Stimulated activated naive CD4-positive, alpha-beta T cell treated with Interleukin-2 at 50 U/mL for 16 hours (primary cell): ENCODE measurements at places on chromosomes 11 and 22.

DNA sequence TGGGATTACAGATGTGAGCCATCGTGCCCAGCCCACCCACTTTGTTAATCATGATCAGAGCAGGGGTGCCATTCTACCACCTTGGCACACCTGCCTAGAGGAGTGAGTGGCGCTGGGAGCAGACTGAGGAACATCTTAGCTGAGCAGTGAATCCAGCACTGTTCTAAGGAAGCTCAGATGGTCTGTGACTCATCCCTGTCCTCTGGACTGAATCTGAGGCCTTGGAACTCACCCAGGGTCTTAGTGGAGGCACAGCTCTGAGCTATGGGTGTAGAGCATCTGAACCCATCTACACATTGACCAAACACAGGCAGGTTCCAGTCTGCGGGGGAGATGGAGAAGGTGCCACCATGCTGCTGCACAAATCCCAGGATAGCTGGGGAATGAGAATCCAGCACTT is 14.9 kb downstream of the PGAP2 start:
- no peak for DNase-seq

GRCh38 chr22:24146194-24146616 is 35.1 kb upstream of the SUSD2 start:
- no peak for DNase-seq

DNA sequence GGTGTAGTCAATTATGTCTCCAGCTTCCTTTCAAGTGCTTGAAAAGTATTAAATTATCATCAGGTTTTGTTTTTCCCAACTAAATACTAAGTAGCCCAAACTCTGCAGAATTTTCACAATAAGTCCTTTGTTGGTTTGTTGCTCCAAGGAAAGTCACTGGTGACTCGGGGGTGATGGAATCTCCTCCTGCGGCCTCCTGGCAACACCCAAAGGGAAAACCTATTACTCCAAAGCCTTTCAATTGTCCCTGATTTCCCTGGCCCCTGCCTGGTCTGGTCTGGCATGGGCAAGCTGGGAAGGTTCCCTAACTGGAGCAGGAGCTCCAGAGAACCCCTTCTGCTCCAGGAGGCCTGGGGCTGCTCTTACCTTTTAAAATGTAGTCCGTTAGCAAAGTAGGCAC is 47.9 kb downstream of the FEZ1 start:
- DNase-seq: no peak

DNA sequence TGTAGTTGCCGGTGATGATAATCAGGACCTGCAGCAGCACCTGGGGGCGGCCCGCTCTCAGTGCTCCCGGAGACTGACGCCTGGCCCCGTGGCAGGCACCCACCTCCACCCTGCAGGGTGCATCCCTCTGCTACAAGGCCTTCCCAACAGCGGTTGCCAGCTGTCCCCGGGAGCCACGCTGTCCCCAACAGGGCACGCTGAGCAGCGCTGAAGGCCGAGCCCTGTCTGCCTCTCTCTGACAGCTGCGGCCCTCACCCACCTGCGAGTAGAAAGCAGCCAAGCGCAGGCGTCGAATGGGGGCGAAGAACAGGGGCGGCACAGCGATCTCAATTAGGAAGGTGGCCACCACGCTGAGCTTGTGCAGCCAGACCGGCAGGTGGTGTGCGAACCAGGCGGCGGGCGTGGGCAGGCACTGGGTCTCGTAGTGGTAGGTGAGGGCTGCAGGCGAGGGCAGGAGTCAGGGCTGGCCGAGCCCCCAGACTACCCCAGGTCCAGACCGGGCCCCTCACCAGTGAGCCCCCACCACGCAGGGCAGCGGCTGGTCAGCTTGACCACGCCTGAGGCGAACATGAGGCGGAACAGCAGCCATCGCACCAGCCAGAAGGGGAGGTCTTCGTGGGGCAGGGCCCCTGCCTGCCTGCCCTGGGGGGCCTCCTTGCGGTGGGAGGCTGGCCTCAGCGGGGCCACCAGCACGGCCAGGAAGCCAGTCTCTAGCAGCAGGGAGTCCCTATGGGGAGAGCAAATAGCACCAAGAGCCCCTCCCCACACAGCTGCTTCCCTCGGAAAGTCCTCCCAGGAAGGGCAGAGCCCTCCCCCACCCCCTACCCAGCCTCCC is 1.5 kb downstream of the LMF2 start:
- no peak for DNase-seq

DNA sequence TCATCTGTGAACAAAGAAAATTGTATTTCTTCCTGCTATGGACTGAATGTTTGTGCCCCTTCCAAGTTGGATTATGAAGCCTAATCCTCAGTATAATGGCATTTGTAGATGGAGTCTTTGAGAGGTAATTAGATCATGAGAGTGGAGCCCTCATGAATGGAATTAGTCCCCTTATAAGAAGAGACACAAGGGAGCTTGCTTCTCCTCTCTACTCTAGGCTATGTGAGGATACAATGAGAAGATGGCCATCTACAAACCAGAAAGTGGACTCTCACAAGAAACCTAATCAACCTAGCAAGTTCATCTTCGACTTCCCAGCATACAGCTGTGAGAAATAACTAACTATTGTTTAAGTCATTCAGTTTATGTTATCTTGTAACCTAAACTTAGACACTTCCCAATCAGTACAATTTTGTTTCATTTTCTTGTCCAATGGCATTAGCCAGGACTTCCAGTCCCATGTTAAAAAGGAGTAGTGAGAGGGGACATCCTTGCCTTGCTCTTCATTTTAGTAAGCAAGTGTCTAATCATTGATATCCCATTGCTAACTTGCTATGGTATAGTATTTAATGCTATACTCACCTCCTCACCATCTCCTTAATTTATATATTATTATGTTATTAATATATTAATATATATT is 45.7 kb downstream of the PDGFD start:
- no peak for DNase-seq

- DNase-seq: no peak
These were observed 22.3 kb downstream of the TMEM123 start for GRCh38 chr11:102430158-102430836.

GRCh38 chr22:19036523-19037273 is 85.5 kb downstream of the DGCR2 start:
- DNase-seq: no peak

DNA sequence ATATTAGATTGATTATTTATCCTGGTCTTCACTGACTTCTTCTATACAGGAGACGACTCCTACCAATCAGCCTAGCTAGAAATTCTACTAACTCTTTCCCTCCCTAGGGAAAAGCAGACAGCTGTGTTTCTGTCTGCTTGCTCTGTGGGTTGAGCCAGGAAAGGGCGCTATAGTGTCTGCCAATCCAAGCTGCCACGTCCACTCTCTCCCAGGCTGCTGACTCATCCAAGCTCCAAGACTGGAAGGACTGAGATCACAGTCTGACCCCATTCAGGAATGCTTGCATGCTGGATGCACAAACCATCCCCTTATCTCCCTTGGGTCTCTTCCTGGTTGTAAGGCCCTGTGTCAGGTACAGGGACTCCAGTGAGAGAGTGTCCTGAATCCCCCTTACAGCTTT is 955.6 kb downstream of the OPCML start:
- DNase-seq: no peak

DNA sequence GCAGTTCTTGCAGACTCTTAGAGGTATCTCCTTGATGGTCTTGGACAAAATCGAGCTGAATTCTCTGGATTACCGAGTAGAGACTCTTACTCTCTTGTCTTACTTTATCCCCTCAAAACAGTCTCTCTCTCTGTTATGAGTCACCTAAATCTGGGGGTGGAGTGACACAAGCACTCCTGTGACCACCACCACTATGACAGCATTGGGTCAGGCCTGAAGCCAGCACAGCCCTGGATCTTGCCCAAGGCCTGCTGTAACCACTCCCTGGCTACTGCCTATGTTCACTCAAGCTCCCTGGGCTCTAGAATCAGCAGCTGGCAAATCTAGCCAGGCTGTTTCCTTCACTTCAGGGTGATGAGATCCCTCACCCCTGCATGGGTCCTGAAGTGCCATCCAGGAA is 662.5 kb downstream of the LUZP2 start:
- DNase-seq: no peak

- DNase-seq: no peak
These were observed 17.7 kb upstream of the TALDO1 start for GRCh38 chr11:729492-730074.

DNA sequence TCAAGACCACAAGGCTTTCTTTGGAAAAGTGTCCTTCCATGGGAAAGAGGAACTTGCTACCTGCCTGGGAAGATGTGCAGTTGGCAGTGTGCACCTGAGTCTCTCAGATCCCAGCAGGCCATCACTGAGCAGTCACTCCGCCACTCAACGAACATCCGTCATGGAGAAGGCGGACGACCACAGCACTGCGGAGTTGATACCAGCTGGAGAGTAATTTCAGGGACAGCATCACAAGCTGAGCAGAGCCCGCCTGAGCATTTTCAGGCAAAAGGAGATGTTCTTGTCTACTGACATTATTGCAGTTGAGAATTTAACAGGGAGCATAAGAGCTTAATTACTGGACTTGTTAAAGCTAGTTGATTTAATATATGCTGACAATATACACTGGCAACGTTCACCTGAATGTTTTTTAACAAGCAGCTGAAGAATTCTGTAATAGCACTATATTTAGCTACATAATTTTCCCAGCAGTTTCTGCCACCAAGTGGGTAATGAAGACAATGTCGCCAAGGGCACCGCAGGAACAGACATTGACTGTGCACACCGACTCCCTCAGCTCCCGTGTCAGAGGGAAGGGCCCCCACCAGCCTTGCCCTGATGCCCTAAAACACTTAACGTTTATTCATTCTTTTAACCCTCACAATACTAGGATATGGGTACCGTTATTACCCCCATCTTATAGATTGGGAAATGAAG is 52.4 kb upstream of the ARFGAP3 start:
- no peak for DNase-seq

- DNase-seq: no peak
These were observed 31.6 kb upstream of the A4GALT start for GRCh38 chr22:42752230-42752746.

DNA sequence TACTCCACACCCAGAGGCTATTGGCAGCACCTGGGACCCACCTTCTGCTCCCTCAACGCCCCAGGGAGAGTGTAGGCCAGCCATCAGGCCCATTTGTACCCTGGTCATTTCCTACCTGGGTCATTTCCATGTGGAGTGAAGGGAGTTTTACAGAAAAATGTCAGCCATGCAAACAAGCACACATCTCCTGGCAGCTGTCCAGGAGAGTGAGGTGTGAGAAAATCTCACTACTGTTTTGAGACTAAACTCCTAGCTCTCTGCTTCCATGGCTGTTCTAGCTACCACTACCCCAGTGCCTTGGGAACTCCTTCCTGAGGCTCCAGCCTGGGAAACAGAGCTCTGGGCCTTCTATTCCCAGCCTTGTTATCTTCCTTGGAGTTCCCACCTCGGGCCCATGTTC is 2.8 kb upstream of the TMPRSS13 start:
- DNase-seq: peak; percentile 8

DNA sequence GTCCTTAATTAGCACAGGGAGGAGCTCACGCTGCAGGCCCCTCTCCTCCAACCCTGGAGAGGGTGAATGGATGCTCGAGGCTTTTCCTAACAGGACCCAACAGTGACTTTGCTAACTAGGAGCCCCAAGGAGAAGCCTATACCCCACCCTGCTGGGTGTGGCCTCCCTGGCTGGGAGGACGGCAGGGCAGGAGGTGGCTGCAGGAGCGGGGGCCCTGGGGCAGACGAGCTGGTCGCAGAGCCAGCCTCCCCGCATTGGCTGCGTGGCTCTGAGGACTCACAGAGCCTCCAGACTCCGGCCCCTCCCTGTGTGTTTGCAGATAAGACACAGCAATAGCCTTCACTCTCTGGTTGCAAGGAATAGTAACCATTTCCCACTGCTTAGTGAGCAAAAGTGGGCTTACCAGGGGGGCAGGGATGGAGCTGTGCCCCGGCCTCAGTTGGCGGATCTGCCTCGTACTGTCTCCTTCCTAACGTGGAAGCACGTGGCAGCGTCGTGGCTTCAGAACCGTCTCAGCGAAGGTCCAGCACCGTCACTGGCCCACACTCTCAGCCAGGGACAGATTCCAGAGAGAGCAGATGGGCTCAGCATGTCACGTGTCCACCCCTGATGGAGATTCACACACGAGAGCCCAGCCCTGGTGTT is 1087.5 kb downstream of the BRD1 start:
- DNase-seq: no peak

GRCh38 chr22:20205964-20206708 is 55.3 kb upstream of the CCDC188 start:
- DNase-seq: peak; percentile 62

DNA sequence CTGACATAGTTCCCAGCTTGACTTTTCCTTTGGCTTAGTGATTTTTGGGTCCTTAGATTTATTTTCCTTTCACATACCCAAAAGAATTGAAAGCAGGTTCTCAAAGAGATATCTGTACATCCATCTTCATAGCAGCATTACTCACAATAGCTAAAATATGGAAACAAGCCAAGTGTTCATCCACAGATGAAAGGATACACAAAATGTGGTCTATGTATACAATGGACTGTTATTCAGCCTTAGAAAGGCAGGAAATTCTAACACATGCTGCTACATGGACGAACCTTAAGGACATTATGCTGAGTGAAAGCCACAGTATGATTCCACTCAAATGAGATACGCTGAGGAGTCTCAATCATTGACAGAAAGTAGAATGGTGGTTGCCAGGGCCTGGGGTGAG is 171.8 kb downstream of the IGLL1 start:
- DNase-seq: no peak

- DNase-seq: no peak
These were observed 1.1 kb downstream of the MYO18B start for GRCh38 chr22:25742918-25743708.

DNA sequence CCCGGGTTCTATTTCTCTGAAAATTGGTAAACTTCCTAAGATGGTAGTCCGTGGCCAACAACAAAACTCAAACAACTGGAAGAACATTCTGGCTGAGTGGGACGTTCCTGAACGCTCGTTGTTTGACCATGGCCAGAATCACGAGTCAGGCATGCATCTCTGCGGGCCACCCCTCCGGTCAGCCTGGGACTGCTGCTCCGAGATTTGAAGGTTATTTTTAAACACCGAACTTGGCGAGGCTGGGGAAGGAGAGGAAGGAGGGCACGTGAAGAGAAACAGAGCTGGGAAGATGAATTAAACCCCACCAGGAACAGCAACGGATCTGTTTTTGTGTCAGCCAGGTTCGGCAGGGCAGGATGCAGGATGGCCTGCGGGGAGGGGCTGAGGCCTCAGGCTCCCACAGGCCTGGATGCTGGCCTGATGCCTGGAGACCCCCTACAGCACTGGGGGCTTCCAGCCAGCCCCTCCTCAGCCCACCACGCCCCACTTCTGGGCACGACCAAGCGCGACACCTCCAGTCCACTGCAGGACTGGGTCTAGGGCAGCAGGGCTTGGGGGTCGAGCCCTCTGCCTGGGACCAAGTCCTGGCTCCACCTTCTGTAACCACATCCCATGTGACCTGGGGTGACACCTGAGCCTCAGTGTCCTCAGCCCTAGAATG is 5.1 kb downstream of the SHISAL1 start:
- no peak for DNase-seq

- no peak for DNase-seq
These were observed 61.4 kb upstream of the KIRREL3 start for GRCh38 chr11:127061947-127062346.

DNA sequence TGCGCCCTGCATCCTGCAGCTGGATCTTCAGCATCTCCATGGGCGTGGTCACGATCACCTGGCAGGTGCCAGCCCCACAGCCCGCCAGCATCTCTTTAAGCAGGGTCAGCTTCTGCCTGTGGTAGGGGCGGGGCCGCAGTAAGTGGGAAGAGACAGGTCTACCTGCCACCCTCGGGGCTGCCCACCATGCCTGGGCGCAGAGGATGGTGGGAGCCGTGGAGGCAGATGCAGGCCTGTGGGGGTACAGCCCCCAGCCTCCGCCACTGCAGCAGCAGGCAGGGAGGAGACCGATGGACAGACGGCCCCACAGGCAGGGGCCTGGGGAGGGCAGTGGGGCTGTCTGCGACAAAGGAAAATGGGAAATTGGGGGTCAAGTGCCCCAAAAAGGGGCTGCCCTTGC is 3.0 kb upstream of the CEND1 start:
- DNase-seq: no peak

GRCh38 chr11:15336021-15336420 is 221.3 kb downstream of the INSC start:
- no peak for DNase-seq
